SJSA1 (cell line): ENCODE measurements at places on chromosomes 3 and 15.
A peak's percentile ranks its signal among the peaks of the same experiment; 100 is the strongest.

- H3K36me3 ChIP-seq: no peaks in the 10 kb centered on the region
- H3K27me3 ChIP-seq: no peaks in the 10 kb centered on the region
- no peak overlapping the region for H3K4me3 ChIP-seq
- H3K27ac ChIP-seq: no peak overlapping the region
- peak; percentile 12 for DNase-seq
These were observed 636.1 kb downstream of the MAGI1 start for GRCh38 chr3:65402597-65402996.

- no peak for DNase-seq
- H3K4me3 ChIP-seq: no peak overlapping the region
- no peaks in the 10 kb centered on the region for H3K36me3 ChIP-seq
- no peaks in the 10 kb centered on the region for H3K4me1 ChIP-seq
These were observed 1265.0 kb upstream of the ALCAM start for GRCh38 chr3:104101736-104102135.

GRCh38 chr3:53773021-53773436 lies 73.2 kb downstream of the CHDH start:
- H3K36me3 ChIP-seq: no peaks in the 10 kb centered on the region
- H3K4me3 ChIP-seq: no peak overlapping the region
- H3K27ac ChIP-seq: no peak overlapping the region
- no peaks in the 10 kb centered on the region for H3K4me1 ChIP-seq
- no peak for DNase-seq

DNA sequence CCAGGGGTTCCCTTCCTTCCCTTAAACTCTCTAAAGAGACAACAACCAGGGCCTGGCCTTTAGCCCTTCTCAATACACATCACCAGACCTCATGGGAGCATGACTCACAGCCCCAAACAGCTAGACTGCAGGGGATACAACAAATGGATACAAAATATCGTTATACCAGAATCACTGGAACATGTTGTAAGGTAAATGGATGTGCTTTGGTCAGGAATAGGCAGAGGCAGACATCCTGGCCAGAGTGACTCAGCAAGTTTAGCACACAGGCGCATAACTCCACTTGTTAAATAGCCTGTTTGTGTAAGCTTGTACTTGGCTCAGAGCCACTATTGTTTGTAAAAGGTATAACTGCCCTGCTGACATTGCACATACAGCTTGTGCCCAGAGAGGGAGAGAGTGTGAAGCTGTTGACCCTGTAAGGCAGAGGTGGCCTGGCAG lies 18.3 kb downstream of the TMED3 start:
- H3K27ac ChIP-seq: peak overlapping the region; percentile 56
- peaks cover 9% of the 10 kb centered on the region for H3K4me1 ChIP-seq
- H3K4me3 ChIP-seq: no peak overlapping the region
- no peaks in the 10 kb centered on the region for H3K27me3 ChIP-seq
- DNase-seq: no peak
- H3K36me3 ChIP-seq: peaks cover 12% of the 10 kb centered on the region; the same call in 1 of the 2 replicates

DNA sequence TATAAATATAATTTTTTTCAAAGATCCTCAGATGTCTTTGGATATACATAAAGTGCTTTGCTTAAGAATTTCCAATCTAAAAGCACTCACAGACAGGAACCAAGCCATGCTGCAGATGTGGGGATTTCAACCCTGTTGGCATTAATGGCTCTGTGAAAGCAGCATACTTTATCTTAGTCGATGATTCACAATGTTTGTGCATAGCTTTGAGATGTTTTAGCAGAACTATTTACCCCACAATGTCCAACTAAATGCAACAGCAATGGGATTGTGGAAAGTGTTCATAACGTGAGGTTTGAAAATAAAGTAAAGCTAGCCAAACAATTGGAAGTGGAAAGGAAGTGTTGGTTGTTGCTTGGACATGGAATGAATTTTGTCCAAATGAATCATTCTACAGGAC lies 371.4 kb downstream of the SOX2 start:
- no peaks in the 10 kb centered on the region for H3K27me3 ChIP-seq
- H3K36me3 ChIP-seq: no peaks in the 10 kb centered on the region
- H3K4me1 ChIP-seq: peaks cover 25% of the 10 kb centered on the region
- H3K4me3 ChIP-seq: no peak overlapping the region

DNA sequence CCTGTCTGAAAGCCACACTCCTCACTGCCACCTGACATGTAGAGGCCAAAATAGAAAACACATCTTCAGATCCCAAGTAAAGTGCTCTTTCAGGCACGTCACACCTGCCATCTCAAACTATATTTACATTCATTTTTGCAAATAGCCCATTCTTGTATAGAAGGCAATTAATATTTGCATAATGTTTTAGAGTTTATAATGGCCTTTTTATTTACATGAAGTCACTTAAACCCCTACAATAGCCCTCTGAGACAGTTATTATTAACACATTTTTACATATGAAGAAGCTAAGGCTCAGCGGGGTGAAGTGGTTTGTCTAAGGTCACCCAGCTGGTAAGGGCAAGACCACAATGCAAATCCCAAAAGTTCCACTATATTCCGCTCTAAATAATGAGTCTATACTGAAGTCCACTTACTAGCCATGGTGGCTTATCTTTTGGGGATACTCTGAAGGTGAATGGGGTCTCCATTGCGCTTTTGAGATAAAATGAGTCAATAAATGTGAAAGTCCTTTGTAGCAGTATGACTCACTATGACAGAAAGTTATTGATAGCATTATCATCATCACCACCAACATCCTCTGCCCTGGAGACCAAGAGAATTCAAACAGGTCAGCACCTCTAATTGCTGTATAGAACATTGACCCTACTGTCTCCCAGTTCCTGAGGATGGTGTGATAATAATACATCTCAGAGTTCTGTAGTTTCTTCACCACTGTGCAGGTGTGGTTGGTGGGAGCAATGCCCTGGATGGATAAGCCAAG lies 155.9 kb upstream of the BCL6 start:
- no peaks in the 10 kb centered on the region for H3K4me1 ChIP-seq
- H3K4me3 ChIP-seq: no peak overlapping the region
- no peaks in the 10 kb centered on the region for H3K36me3 ChIP-seq
- H3K27me3 ChIP-seq: no peaks in the 10 kb centered on the region
- no peak overlapping the region for H3K27ac ChIP-seq

DNA sequence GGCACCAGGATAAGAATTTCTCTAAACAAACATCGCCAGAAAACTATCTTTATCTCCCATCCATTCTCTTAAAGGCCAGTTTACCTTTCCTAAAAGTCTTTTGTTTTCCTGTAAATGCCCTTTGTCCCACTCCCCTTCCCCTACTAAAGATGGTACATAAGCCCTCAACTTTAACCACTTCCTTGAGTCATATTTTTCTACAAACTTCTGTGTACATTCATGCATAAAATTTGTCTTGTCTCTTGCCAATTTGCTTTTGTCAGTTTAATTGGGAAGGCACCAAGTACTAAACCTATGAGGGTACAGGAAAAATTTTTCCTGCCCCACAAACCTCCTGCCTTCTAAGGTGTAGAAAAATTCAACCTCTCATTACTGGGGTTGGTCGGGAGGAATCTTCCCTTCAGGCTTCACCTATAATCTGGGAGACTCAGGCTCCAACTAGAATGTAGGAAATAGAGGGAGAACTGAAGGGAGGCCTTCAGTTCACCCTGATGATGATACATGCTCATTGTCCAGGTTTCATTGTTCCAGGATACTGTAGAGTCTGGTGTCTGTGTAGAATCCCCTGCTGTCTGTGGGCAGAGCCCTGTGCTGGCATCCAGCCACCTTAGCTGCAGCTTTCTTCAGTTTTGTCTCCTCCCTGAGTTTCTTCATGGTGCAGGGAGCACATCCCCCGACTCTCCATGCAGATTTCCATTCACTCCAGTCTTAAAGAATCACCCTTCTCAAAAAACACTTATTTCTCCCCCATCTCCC lies 53.2 kb downstream of the CD200R1L start:
- H3K36me3 ChIP-seq: no peaks in the 10 kb centered on the region
- no peak for DNase-seq
- no peaks in the 10 kb centered on the region for H3K27me3 ChIP-seq
- no peaks in the 10 kb centered on the region for H3K4me1 ChIP-seq

- peaks cover 80% of the 10 kb centered on the region for H3K36me3 ChIP-seq
- H3K27ac ChIP-seq: no peak overlapping the region
- no peak overlapping the region for H3K4me3 ChIP-seq
- peaks cover 10% of the 10 kb centered on the region for H3K4me1 ChIP-seq
These were observed 3.8 kb upstream of the SCG5 start for GRCh38 chr15:32637704-32638103.

DNA sequence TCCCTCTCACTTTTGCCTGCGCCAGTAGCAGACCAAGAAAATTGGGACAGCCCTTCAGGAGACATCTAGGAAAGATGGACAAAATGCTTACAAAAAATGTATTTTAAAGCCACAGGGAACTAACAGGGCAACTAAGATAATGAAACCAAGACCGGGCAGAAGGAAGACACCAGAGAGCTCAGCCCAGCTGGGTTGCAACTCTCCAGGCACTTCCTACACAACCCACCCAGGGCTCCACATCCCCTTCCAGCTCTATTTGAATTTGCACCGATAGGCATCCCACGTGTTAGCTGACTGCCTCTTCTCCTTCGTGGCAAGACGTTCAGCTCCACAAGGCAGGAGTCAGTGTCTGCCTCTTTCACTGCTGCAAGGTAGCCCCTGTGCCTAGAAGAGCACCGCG lies 6.6 kb upstream of the ATP10A start:
- H3K27ac ChIP-seq: no peak overlapping the region
- no peaks in the 10 kb centered on the region for H3K27me3 ChIP-seq
- DNase-seq: no peak
- no peaks in the 10 kb centered on the region for H3K36me3 ChIP-seq
- H3K4me1 ChIP-seq: no peaks in the 10 kb centered on the region; the same call in 1 of the 2 replicates
